ENCODE measurements at places on chromosomes 5 and 9.

- no peak for DNase-seq
Measured at GRCh38 chr5:41863871-41864486, 6.2 kb downstream of the OXCT1 start.

DNA sequence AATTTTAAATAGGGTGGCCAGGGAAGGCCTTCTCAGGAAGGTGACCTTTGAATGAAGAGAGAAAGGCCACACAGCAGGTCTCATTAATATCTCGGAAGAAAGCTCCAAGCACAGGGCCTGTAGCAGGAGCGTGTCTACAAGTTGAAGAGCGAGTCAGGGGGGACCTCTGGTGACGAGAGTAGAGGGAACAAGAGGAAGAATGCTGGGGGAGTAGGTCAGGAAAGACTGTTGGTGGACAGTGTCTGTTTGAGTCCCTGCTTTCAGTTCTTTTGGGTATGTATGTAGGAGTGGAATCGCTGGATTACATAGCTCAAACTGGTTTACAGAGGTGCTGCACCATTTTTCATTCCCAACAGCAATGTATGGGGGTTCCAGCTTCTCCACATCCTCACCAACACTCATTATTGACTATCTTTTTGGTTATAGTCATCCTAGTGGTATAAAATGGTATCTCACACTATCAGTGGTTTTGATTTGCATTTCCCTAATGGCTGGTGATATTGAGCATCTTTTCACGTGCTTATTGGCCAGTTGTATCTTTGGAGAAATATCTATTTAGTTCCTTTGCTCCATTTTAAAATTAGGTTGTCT, 55.8 kb downstream of the NUP214 start:
- DNase-seq, result no peak

DNA sequence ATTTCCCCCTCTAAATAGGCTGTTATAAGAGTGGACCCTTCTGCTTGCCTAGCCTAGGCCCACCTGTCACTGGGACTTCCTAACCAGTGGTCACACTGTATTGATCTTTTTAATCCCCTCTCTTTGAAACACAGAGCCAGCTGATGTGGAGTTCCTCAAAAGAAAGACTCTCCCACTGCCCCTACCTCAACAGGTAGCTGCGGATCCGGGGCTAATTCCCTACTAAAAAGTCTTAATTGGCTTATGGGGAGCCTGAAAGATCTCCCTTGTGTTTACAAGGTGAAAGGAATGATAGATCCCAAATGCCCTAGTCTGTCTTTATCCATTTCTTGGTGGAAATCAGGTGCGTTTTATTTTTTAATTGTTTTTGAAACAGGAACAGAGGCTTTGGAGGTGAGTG, 2.0 kb downstream of the NEUROG1 start:
- no peak for DNase-seq

DNA sequence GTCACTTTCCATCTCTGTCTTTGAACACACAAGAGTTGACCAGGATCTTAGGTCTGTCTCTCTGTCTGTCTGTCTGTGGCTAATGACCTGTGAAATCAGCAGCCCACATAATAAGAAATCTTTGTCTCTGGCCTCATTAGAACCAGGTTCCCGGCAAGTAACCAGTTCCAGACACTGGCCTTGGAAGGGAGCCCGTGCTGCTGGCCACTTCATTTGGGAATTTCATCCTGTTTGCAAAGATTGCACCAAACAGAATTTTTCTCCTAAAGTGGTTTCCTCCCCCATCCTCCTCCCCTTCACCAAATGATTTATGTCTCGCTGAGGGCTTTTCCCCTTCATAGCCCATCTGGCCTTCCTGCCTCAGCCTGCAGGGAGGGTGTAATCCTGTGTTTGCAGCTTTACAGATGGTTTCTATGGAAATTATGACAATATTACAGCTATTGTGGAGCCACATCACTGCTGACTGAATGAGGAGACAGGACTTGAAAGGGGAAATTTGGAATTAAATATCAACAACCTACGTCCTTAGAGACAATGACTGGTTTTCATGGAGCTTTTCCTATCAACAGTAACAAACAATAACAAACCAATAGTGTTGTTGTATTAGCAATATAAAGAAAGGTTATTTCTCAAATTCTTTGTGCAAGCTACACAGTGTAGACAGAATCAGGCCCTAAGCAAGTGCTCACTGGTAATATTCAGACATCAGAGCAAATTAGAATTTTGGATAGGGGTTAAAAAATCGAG, 25.7 kb downstream of the DPYSL3 start:
- DNase-seq, result no peak

DNA sequence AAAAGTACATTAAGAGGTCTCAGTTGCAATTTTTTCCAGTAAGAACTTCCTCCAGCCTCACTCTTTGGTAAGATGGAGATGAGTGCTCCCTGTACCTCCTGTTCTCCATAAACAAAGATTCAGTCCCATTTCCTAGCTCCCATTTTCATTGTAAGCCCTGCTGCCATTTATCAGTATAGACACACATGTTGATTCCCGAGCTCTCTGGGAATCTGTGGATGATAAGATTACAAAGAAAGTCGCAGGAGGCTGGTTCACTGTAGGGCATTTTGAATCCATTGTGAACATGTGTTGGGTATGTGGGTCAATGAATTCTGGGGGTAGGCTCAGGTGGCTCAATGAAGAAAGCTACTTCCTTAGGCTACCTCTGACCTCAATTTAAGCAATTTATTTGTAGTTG, 36.7 kb downstream of the RGMB start:
- no peak for DNase-seq

GRCh38 chr5:170389550-170389892, 354 bp upstream of the KCNMB1 start:
- no peak for DNase-seq

- DNase-seq, result no peak
Measured at GRCh38 chr5:137563646-137564397, 64.7 kb upstream of the SPOCK1 start.

DNA sequence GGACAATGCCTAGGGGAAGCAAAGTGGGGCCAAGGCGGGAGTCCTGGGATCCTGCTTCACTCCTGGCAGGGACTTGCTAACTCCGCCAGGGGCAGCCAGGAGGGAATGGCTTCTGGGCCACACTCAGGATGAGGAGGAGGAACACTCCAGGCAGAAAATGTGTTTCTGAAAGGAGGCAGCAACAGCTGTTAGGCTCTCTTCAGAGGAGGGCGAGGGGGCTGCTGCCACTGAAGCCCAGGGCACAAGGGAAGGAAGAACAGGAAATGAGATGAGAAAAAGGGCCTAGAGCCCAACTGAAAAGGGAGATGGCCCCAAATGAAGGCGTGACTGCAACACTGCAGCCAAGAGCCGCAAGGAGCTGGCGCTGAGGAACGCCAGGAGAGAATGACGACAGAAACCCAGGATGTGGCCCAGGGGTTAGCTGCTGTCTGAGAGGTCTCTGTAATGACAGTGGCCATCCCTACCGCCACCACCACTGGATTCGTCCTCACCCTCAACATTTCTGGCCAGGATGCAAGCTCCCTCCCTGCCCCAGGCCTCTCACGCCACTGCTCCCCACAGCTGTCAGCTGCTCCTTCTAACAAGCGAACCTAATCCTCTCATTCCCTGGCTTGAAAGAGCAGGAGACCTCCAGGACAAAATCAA, 15.8 kb downstream of the PSMB7 start:
- peak; percentile 69 for DNase-seq

DNA sequence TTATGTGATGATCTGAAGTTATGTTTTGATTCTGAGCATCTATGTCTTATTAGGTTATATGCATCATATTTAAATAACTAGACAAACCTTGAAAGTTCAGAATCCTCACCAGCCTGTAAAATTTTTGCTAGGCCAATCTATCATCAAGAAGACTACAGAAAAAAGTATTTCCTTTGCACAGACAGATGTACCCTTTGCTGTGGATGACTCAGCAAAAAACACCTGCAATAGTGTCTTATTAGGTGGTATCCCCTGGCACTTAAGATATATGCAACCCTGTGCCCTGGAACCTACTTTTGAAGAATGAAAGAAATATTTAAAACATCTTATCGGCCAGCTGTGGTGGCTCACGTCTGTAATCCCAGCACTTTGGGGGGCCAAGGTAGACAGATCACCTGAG, 130.6 kb downstream of the SLF1 start:
- DNase-seq, result no peak

GRCh38 chr5:167872791-167873190, 418.7 kb upstream of the WWC1 start:
- DNase-seq, result no peak
